Fibroblast of skin of scalp (primary cell): ENCODE measurements at places on chromosomes 3 and 15.

GRCh38 chr3:112010636-112011035, 11.9 kb downstream of the TAGLN3 start:
- peak; percentile 16 for DNase-seq

DNA sequence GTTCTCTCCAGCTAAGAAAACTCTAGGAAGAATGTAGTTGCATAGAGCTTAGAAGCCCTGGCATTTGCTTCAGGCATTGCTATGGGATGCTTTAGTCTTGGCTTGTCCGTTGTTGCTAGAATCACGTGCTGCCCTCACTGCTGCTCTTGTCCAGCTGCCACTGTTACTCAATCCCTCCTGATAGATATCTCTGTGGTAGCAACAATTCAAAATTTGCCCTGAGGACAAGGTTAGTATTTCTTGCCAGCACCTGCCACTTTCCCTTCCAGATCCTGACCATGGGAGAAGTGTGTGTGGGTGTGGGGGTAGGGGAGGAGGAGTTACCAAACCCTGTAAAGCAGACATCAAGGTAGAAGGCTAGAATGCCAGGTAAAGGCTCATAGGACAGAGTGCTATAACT, 113.8 kb downstream of the PPM1L start:
- DNase-seq: no peak

DNA sequence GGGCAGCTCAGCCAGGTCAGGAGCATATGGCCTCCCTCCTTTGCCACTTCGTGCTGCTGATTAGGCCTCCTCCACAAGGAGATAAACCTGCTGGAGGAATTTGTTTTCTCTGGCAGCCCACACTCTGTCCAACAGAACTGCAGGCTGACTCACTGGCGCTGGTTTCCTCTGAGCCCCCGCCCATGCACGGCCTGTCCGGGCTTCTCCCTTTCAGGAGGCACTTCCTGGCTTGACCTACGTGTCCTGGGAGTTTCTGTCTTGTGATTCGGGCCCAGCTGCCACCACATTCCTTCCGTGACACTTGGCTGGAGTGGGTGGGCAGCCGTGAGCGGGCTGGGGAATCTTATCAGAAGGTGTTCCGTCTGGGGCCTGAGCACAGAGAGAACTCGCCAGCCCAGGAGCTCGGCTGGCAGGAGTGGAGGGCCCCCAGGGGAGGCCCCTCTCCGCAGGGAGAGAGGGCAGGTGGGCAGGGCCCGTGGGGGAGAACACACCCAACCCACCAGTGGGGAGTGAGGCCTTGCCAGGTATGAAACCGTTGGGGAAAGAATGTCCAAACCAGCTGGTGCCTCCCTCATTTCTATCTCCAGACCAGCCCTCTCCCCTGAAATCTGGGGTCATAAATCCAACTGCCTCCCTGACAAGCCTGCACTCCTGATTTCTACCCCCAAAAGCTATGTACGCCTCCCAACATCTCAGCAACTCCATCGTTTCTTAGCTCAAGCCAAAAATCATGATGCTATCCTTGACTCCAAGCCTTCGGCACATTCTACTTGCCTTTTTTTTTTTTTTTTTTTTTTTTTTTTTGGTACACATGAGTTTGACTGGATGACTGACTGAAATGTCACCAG, 110.6 kb upstream of the MEF2A start:
- DNase-seq: peak; percentile 85

- no peak for DNase-seq
Measured at GRCh38 chr15:27292641-27293040, 321.7 kb downstream of the GABRG3 start.

GRCh38 chr3:36480911-36481648, 100.8 kb downstream of the STAC start:
- peak; percentile 73 for DNase-seq

DNA sequence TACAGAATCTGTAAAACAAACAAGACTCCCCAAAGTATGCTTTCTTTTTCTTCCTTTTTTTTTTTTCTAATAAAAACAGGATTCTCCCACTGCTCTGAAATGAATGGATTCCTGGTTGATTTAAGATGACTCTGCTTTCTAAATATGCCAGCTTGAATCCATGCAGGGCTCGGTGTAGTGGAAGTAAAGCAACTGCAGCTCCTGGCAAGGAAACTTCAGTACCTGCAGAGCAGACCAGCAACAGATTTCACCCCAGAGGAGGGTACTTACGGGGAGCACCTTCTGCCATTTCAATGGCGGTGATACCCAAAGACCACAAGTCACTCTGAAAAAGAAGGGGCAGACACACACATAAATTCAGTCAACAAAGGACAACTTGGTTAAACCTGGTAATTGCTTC, 150.5 kb upstream of the SLC2A2 start:
- no peak for DNase-seq

DNA sequence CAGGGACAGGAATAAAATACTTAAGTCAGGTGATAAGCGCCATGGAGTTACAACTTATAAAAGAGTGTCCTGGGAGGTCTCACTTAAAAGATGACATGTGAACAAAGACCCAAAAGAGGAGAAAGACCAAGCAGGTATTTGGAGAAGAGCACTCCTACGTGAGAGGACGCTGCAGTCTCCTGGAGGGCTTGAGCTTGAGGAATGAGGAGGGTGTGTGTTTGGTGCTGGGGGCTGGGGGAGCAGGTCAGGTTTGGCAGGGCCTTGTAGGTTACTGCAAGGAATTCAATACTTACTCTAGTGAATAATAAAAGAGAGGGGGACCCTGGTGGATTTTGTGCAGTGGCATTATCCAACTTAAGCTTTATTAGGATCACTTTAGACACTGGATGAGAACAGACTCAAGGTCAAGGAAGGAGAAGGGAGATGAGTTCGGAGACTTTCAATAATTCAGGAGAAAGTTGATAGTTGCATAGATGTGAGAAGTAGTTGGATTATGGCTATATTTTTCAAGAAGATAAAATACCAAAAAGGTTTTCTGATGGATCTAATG, 32.4 kb downstream of the TNIK start:
- no peak for DNase-seq

DNA sequence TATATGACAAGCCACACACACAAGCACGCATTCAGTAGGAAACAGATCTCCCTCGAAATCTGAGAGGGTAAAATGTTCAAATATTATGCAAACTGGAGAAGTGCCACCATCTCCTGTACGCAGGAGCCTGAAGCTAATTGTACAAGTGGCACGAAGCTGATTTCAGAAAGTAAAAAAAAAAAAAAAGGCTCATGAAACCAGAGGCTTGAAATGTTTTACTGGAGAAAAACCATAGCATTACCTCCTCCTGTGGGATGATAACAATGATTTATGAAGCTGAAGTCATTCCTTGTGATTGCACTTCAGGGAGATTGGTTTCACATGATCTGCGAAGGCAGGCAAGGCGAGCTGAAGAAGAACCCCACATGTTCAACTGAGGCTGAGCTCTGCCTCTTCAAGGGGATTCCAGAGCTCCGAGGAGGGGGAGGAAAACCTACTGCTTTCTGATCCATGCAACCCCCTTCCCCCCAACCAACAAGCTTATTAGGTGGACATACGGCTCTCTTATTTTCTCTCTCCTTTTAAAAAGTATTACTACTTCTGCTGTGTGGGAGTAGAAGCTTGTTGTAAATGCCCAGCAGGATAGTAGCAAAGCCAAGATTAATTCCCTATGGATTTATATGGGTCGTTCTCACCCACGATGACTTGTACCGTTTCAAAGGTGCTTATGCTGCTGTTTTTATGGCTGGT, 101.1 kb downstream of the GREM1 start:
- DNase-seq: peak; percentile 96

- no peak for DNase-seq
Measured at GRCh38 chr15:96053781-96054428, 276.6 kb upstream of the NR2F2 start.

GRCh38 chr15:100712226-100712625, 109.8 kb downstream of the ASB7 start:
- peak; percentile 69 for DNase-seq

GRCh38 chr3:23372285-23372684, 169.2 kb downstream of the UBE2E2 start:
- DNase-seq: peak; percentile 24

- no peak for DNase-seq
Measured at GRCh38 chr3:186642014-186642413, 1.8 kb downstream of the FETUB start.

GRCh38 chr3:12188681-12189287, 30.1 kb upstream of the TIMP4 start:
- DNase-seq: no peak

- DNase-seq: no peak
Measured at GRCh38 chr3:108041253-108041652, 49.6 kb downstream of the CD47 start.

DNA sequence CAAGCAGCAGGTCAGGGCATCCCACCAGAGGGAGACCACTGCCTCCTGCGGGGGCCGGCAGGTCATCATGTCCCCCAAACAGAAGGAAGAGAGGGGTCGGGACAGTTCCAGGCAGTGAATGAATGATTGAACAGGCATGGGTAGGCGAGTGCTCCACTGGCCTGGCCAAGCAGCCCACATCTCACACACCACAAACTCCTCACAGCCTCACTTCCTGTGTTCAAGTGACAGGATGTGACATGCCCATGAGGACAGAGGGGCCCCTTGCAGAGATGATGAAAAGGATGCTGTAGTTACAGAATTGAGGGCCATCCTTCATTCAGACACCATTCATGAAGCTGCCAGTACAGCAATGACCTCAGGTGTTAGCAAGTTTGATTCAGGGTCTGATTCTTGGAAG, 3.7 kb downstream of the IQSEC1 start:
- DNase-seq: no peak

- no peak for DNase-seq
Measured at GRCh38 chr3:195143221-195143620, 127.7 kb downstream of the XXYLT1 start.

GRCh38 chr3:67783281-67784250, 129.2 kb upstream of the SUCLG2 start:
- DNase-seq: no peak

DNA sequence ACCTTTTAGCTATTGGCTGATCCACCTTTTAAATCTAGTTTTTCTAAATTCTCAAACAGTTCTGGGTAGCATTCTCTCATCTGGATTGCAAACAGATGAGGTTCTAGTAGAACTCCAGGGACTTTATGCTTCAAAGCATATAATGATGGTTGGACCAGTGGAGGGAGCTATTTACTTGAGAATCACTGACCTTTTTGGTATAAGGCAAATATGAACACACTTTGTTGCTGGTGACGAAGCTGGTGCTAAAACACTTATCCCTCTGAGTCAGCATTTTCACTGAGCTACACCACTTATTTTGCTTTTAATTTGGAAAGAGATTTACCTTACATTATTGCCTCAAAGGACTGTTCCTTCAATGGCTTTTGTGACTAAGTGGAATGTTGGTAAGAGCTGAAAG, 58.6 kb upstream of the SLITRK3 start:
- peak; percentile 2 for DNase-seq

GRCh38 chr3:101061312-101061711, 68.1 kb upstream of the ABI3BP start:
- DNase-seq: no peak

DNA sequence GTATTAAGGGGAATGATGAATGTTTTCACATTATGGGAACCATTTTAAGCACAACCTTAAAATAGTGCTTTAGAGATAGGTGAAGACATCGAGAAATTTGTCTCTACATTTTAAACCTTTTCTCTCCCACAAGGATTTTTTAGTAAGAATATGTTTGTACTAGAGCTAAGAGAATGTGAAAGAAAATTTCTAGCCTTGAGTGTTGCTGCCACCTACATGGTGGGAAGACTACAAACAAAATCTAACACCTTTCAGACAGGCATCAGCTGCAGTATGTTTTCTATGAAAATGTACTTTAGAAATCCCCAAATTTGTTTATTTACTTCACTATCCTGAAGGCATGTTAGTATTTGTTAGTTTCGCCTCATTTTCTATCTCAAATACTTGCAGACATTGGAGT, 247.4 kb downstream of the WDR72 start:
- no peak for DNase-seq

DNA sequence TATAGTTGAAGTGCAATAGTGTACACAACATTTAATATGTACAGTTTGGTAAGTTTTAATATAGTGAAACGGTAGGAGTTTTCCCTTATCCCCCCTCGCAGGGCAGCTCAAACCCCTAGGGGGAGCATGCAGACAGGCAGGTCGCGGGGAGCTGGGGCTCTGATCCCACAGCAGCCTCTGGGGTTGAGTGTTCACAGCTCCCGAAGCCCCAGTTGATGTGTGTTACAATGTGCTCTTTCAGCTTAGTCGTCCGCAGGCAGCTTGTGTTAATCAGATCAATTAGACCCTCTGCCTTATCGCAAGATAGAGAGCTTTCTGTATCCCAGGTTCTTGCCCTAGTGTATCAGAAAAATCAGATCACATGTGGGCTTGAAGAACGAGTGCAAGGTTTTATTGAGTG, 143.1 kb upstream of the CHRNA7 start:
- DNase-seq: no peak

DNA sequence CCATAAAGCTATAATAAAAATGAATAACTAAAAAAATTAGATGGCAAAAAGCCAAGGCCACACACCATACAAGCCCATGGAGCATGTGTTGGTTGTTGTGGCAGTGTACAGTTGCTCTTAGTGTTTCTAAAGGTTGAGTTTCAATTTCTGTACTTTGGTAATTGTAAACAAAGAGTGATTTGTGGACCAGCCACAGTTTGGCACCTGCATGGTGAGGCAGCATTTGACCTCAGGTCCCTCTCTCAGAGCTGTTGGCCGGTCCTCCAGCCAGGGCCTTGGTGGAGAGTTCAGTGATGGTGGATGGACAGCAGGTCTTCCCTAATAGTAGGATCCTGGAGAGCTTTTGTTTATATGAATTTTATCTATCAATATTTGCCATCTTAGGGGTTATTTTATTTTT, 5.6 kb downstream of the ACAD9 start:
- DNase-seq: no peak

- DNase-seq: peak; percentile 84
Measured at GRCh38 chr3:187281191-187281714, 10.3 kb downstream of the MASP1 start.

- peak; percentile 85 for DNase-seq
Measured at GRCh38 chr3:154151969-154152368, 30.8 kb downstream of the ARHGEF26 start.

GRCh38 chr3:187005827-187006481, 75.6 kb downstream of the ST6GAL1 start:
- no peak for DNase-seq

GRCh38 chr15:100929641-100930042, 10.5 kb downstream of the LRRK1 start:
- DNase-seq: no peak
